CD14-positive monocyte (primary cell): ENCODE measurements at places on chromosomes 16 and 17. TPM values are rescaled to one million over a fixed set of nuclear protein-coding genes. Genes with fewer than 3 reads are reported as not detected.

The HIC1 gene
- polyA plus RNA-seq: 10.6 and 14.2 TPM in 2 replicates

- no peak for DNase-seq
These were observed 56.3 kb downstream of the CREBBP start for GRCh38 chr16:3824121-3824795.

The TNFRSF17 gene
- polyA plus RNA-seq: not detected in 2 replicates

DNA sequence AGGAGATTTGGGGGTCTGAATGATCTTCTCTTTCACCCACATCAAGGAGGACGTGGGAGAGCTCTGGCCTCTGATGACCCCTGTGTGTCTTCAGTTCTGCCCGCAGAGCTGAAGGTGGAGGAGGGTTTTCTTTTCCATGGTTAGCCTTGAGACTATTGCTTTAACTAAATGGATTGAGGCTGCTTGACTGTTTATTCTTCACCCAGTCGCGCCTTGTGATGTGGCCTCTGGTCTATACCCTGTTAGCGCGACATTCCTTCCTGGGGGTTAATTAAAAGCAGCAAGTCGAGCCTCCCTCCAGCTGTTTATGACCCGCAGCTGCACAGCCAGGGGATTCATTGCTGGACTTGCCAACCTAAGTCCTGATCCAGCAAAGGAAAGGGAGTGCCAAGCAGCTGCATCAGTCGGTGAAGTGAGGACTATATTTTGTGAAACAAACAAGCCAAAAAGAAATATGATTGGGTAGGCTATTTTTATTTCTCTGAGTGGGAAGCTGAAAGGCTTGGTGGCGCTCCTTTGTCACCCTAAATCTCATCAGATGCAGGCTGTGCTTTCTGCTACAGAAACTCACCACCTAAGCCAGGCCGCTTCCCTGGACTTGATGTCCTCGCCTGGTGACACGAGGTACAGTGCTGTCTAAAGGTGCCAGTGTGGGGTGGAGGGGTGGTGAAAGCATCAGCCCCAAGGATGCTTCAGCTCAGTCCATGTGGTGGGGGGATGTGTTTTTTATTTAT lies 11.0 kb upstream of the SEC14L1 start:
- no peak for DNase-seq

GRCh38 chr16:48262631-48263030 lies 15.3 kb upstream of the ABCC11 start:
- no peak for DNase-seq

DNA sequence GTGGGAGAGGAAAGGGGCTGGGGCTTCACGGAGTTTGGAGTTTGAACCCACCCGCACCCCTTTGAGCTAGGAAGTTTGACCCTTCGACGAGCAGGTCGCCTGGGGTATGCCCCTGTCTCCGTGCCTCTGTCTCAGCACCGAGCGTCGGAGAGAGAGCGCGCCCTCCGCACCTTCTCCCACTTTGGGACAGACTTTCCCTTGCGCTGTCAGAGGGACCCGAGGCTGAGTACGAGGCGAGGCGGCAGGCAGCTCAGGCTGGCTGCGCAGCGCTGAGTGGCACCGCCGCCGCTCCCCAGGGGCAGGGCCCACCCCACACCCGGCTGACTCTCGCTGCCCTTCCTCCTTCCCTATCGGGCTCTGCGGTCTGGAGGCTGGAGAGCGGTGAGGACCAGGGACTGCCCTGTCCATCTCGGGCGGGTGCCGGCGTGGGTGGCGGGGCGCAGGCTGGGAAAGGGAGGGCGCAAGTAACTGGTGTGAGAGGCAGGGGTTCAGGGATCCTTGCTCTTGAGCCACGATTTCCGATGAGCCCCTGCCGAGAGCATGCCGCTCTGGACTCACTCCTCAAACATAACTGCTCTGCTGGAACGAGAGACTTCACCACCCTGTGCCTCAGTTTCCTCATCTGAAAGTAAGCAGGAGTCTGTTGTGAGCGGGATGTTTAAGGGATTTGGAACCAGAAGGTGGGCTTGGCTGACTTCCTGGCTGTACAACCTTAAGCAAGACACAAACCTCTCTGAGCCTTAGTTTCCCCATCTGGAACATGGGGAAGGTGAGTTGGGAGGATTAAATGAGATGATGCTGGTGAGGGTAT lies 981 bp downstream of the BEAN1 start:
- no peak for DNase-seq

The ORAI3 gene
- polyA plus RNA-seq: 34.3 and 51.0 TPM in 2 replicates

The TBC1D26 gene
- polyA plus RNA-seq: not detected
